ENCODE measurements at places on chromosomes 2 and 18.

DNA sequence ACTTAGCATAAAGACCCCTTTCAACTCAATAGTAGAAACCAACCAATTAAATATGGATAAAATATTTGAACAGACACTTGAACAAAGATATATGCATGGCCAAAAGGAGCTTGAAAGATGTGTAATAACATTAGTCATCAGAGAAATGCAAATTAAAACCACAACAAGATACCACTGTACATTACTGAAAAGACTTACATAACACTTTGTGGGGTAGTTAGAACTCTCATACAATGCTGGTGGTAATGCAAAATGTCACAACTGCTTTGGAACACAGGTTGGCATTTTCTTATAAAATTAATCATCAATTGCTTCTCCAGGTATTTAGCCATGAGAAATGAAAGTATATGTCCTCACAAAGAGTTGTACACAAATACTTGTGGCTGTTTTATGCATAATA lies 60.7 kb downstream of the TTC27 start:
- DNase-seq = no peak

DNA sequence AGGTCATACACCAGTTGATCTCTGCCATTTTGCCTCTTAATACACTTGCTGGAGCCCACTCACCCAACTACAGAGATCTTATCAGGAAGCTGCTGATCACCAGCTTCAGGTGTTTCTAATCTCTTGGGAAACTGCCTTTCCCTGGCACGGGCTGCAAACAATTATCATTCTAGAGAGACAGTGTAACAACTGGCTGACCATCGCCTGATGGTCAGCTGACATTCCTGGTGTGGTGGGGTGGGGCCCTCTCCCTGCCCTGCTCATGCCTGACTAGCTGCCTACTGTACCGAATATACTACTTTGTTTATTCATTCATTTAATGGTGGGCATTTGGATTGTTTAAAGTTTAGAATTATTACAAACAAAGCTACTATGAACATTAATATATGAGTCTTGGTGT lies 311.5 kb downstream of the CBLN2 start:
- DNase-seq = no peak

DNA sequence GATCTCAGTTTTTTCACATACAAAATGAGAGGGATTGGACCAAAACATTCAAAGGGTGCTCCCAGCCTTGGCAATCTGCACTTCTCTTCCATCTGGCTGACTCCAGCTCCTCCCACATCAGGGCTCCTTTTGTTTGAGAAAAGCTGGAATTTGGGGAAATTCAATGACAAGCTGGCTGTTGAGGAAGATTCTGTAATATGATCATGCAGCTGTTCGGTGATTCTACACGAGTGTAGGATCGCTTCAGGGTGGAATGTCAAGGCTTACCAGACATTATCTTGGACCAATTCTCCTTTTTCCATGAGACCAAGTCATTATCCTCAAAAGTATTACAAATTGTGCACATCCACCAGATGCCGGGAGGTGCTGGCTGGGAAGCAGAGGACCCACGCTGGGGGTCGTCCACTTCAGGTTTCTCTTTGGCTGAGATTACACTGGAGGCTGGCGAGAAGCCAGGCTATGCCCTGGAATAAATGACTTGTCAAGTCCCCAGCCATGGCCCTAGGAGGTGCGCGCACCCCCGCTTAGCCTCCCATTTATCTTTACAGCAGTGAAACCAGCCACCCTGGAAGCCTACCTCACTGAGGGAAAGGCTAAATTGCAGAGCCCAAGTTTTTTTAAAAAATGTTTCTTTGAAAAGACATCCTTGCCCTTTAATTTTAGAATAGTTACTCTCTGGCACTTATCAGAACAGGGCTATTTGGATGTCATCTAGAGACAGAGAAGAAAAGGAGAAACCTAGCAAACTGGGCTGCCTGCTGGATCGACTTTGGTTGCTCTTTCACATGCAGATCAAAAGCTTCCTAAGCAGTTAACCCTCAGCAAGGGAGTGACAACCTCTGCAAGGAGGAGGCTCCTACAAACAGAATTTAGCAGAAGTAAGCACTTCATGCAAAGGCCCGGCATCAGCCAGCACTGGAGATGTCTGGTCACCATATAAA lies 42.5 kb upstream of the LCLAT1 start:
- no peak for DNase-seq

GRCh38 chr18:75157851-75158250 lies 51.1 kb downstream of the PTGR3 start:
- DNase-seq = no peak

- DNase-seq = no peak
These were observed 188.8 kb downstream of the EN1 start for GRCh38 chr2:118658596-118659198.

- no peak for DNase-seq
These were observed 264.4 kb upstream of the FIGN start for GRCh38 chr2:164000176-164000575.

GRCh38 chr2:169362894-169363559 lies 693 bp upstream of the LRP2 start:
- DNase-seq = no peak

DNA sequence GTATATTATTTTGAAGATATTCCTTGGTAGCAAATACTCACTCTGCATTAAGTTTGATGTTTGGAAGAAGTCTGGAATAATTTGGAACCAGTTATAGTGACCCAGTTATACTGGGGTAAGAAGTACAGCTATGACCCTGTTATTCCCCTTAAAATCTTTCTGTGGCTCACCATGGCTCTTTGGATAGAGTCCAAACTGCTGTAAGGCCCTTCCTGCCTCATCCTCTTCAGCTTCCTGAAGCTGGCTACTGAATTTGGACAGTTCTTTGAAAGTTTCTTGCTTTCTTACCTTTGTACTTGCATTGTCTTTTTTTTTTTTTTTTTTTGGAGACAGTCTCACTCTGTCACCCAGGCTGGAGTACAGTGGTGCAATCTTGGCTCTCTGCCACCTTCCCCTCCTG lies 85.6 kb downstream of the ABI2 start:
- DNase-seq = no peak

DNA sequence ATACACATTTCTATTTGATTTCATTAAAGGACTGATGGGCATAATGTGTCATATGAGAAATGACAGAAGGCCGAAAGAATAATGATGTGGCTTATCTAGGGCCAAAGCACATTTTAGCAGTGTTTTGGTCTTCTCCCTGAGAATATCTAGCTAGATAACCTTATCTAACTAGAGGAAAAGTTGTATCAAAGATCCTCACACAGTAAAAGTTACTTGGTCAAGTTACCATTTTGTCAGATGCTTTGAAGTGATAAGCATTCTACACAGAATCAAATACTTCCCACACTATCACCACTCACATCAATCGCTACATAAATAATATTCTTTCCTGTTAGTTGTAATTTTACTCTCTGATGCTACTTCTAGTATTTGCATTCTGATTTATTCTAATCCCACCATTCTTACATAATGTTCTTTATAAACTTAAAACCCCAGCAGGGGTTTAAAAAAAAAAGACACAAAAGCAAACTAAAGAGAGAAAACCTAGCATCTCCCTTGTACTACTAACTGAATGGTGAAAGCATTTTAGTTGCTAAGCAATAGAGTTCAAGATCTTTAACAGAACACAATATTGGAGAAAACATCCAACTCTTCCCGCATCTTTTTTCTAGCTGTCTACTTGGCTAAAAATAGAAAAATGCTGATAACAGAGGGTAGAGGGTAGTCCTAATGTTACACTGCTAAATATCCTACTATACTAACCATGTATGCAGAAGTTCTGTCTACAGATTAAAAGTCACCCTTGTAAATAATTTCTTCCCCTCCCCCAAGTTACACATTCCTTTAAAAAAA lies 8.0 kb downstream of the XPO1 start:
- DNase-seq = no peak

DNA sequence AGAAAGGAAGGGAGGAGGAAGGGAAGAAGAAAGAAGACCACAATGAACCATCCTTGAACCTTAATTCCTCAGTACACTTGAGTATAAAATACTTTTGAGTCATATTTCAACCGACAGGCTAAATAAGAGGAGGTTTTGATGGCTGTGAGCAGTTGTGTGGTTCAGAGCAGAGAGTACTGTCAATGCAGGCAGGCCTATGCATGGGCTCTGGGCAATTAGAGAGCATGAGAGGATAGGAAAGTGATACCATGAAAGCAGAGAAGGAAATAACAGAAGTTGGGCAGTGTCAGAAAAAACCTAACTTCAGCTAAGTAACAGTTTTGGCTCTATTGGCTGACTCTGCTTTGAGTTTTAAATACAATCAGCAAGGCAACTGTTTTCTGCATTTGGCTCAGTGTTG lies 123.6 kb upstream of the STK17B start:
- no peak for DNase-seq

GRCh38 chr2:36060133-36060532 lies 295.4 kb upstream of the CRIM1 start:
- no peak for DNase-seq

- DNase-seq = no peak
These were observed 541.7 kb downstream of the ERBB4 start for GRCh38 chr2:211996857-211997256.

GRCh38 chr18:39596891-39597290 lies 2031.3 kb upstream of the CELF4 start:
- DNase-seq = no peak

DNA sequence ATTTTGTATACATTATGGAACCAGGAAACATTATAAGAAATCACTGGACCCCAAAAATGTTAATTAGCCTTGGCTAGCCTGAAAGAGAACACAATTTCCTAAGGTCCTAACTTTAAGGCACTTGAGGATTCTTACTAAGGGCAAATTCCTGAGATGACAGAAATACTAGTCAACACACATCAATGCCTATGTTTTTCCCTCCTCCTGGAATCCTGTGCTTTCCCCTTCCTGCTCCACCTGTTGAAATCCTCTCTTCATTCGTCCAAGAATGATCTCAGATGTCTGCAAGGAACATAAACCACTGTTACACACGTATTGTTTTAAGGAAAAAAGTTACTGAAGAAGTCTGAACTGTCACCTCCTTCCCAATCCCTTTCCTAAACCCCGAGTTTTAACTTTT lies 21.2 kb upstream of the DARS1 start:
- DNase-seq = no peak

- DNase-seq = no peak
These were observed 222.8 kb downstream of the NAPG start for GRCh38 chr18:10748641-10749040.

DNA sequence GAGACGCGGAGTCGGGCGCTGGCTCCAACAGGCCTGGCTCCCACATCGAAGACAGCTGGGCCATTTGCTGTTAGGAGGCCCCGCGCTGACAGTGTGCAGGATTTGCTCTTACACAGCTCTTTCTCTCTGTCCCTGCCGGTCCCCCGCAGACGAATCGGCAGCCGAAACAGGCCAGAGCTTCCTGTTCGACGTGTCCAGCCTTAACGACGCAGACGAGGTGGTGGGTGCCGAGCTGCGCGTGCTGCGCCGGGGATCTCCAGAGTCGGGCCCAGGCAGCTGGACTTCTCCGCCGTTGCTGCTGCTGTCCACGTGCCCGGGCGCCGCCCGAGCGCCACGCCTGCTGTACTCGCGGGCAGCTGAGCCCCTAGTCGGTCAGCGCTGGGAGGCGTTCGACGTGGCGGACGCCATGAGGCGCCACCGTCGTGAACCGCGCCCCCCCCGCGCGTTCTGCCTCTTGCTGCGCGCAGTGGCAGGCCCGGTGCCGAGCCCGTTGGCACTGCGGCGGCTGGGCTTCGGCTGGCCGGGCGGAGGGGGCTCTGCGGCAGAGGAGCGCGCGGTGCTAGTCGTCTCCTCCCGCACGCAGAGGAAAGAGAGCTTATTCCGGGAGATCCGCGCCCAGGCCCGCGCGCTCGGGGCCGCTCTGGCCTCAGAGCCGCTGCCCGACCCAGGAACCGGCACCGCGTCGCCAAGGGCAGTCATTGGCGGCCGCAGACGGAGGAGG lies 3.5 kb downstream of the GDF7 start:
- DNase-seq = no peak

GRCh38 chr2:213545481-213545880 lies 261.2 kb downstream of the SPAG16 start:
- no peak for DNase-seq

- no peak for DNase-seq
These were observed 28.0 kb upstream of the FAHD2A start for GRCh38 chr2:95374451-95374920.

GRCh38 chr2:143140864-143141661 lies 11.8 kb downstream of the ARHGAP15 start:
- no peak for DNase-seq

GRCh38 chr2:204261846-204262245 lies 283.4 kb upstream of the PARD3B start:
- no peak for DNase-seq

- DNase-seq = no peak
These were observed 203.5 kb downstream of the NDUFA10 start for GRCh38 chr2:239821694-239822075.

GRCh38 chr18:72444798-72445155 lies 99.4 kb downstream of the CBLN2 start:
- DNase-seq = no peak

DNA sequence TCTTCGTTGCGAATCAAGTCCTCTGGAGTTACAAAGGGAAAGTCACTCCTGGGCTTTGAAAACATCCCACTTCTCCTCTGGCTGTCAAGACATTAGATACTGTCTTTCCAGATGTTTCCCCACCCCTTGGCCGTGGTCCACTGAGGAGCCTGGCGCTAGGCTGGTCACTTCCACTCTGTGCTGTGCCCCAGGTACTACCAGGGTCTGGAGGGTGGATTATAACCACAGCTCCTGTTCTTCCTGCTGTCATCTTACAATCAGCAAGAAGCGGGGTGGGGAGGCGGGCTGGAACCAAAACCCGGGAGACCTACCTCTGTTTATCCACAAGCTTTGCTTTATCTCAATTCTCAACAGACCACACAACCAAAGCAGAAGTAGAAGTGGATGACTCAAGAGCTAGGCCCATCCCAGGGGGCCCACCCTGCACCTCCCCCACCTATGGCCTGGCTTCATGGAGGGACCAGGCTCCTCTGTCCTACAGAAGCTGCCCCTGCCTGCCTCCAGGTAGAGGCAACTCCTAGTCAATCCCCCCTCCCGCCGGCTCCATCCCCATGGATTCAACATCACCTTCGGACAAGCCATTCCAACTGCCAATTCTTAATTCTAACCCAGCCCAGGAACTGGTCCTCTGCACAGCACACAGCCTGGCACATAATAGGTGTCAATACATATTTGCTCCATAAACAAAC lies 17.8 kb downstream of the SMAD7 start:
- DNase-seq = no peak

GRCh38 chr2:9002313-9002636 lies 1.2 kb downstream of the MBOAT2 start:
- DNase-seq = no peak

DNA sequence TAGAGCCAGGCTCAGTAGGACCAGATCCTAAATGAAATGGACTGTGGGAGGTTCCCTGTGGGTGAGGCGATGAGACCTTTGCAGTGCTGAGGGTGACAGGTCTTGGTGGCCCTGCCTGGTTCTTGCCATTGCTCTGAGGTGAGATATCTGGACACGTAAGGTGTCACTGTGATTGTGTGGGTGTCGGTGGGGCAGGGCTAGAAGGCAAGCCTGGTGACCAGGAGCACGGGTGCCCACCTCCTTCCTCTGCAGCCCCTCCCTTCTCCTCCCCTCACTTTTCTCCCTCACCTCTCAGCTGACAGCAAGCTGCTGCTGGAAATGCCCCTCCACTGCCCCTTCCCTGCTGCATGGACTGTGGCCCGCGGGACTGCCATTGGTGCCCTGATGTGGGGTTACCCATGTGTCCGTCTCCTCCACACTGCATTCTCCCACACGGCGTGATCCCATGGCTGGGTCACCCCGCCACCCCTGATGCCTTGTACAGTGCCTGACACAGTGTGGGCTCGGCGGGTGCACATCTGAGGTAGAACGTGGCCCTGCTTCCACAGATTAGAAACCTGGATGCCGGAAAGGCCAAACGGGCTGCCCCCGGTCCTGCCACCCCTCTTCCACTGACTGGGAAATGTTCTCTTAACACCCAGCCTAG lies 55.6 kb upstream of the FOSL2 start:
- no peak for DNase-seq

- DNase-seq = no peak
These were observed 49.4 kb upstream of the SH3RF3 start for GRCh38 chr2:109079590-109079989.
